ENCODE measurements at places on chromosomes 6 and 20. TPM values are rescaled to one million over a fixed set of nuclear protein-coding genes. Genes with fewer than 3 reads are reported as not detected.

Gene COL12A1
- total RNA-seq = not detected

DNA sequence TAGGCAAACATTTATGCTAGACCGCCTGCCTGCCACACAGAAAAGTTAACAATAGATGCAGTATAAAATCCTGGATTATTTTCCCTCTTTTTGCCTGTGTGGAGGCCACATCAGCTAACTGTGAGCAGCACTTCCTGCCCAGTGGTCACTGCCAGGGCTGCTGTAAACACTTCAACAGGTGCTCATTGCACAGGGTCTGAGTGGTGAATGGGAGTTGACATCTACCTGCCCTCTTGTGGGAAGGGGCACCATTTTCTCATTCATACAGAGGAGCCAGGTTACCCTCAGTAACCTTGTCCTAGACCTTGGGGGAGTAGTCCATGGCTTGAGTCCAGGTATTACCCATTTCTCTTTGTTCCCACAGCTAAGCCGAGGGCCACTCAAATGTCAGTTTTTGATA, 235.3 kb downstream of the TMEM242 start:
- H3K36me3 ChIP-seq = peaks cover 74% of the 10 kb centered on the region
- no peak overlapping the region for H3K27ac ChIP-seq
- no peak overlapping the region for H3K4me3 ChIP-seq
- H3K27me3 ChIP-seq = no peaks in the 10 kb centered on the region
- DNase-seq = no peak

Gene TUBB2B
- total RNA-seq = not detected

DNA sequence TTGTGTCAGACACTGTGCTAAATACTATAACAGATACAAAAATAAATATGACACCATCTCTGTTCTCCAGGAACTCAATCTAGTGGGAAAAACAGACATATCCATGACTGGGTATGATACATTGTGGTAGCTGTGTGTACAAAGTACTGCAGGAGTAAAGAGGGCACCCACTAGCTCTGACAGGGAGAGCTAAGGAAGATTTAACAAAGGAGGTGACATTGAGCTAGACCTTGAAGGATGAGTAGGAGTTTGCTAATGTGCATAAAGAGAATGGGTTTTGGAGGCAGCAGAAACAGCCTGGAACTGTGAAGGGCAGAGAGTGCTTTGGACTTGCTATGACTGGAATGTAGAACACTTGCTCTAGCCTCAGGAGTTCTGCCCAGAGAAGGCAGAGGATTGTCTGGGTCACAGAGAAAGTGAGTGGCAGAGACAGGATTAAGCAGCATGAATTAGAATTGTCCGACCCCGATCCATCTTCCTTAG, 14.4 kb downstream of the MMP24 start:
- H3K27me3 ChIP-seq = peaks cover 4% of the 10 kb centered on the region
- H3K36me3 ChIP-seq = peaks cover 6% of the 10 kb centered on the region
- no peaks in the 10 kb centered on the region for H3K4me1 ChIP-seq
- DNase-seq = no peak

Gene ADGRB3
- total RNA-seq = not detected

Gene FAXC
- total RNA-seq = not detected

GRCh38 chr20:60249436-60249835, 291.2 kb downstream of the CDH26 start:
- no peaks in the 10 kb centered on the region for H3K4me1 ChIP-seq
- no peak for DNase-seq
- no peaks in the 10 kb centered on the region for H3K27me3 ChIP-seq
- H3K4me3 ChIP-seq = no peak overlapping the region
- no peak overlapping the region for H3K27ac ChIP-seq

Gene TREM1
- total RNA-seq = not detected

- H3K4me1 ChIP-seq = no peaks in the 10 kb centered on the region
- DNase-seq = no peak
- H3K27me3 ChIP-seq = peaks cover 1% of the 10 kb centered on the region
- H3K27ac ChIP-seq = no peak overlapping the region
- no peaks in the 10 kb centered on the region for H3K36me3 ChIP-seq
- H3K4me3 ChIP-seq = no peak overlapping the region
Measured at GRCh38 chr6:125132058-125132457, 21.5 kb upstream of the TPD52L1 start.

DNA sequence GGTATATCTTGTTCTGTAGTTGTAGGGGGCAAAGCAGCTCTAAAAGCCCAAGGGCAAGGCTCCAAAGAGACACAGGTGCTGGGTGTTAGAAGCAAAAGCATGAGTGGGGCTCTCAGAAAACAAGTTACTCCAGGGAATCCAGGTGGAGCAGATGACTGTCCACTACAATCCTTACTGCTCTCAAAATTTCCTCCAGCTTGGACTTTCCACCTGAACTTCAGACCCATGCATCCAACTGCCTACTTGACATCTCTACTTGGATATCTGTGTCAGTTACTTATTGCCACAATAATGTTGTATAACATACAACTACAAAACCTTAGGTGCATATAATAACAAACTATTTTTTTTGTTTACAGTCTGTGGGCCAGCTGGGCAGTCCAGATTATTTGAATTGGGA, 22.8 kb upstream of the DTNBP1 start:
- no peak for DNase-seq
- H3K27me3 ChIP-seq = no peaks in the 10 kb centered on the region
- H3K27ac ChIP-seq = no peak overlapping the region
- H3K4me3 ChIP-seq = no peak overlapping the region
- H3K4me1 ChIP-seq = peaks cover 2% of the 10 kb centered on the region

- H3K27me3 ChIP-seq = no peaks in the 10 kb centered on the region
- peak overlapping the region; percentile 66 for H3K27ac ChIP-seq
- DNase-seq = no peak
- H3K36me3 ChIP-seq = peaks cover 2% of the 10 kb centered on the region
- H3K4me3 ChIP-seq = peak overlapping the region; percentile 30
- H3K4me1 ChIP-seq = peaks cover 21% of the 10 kb centered on the region
Measured at GRCh38 chr20:34560141-34560523, 1.6 kb downstream of the MAP1LC3A start.

Gene FABP7
- not detected for total RNA-seq

- no peak overlapping the region for H3K27ac ChIP-seq
- H3K4me3 ChIP-seq = no peak overlapping the region
- peaks cover 1% of the 10 kb centered on the region for H3K27me3 ChIP-seq
- DNase-seq = no peak
- H3K4me1 ChIP-seq = peaks cover 20% of the 10 kb centered on the region
Measured at GRCh38 chr6:35754452-35755277, 17.8 kb downstream of the ARMC12 start.
